ENCODE measurements at places on chromosomes 5 and 9. TPM values are rescaled to one million over a fixed set of nuclear protein-coding genes. Genes with fewer than 3 reads are reported as not detected.

- H3K36me3 ChIP-seq: no peaks in the 10 kb centered on the region
- peaks cover 100% of the 10 kb centered on the region for H3K27me3 ChIP-seq
- H3K4me3 ChIP-seq: no peak overlapping the region
- H3K4me1 ChIP-seq: peaks cover 15% of the 10 kb centered on the region
- H3K27ac ChIP-seq: no peak overlapping the region
Observed at GRCh38 chr9:122218071-122218934, 10.5 kb downstream of the LHX6 start.

GRCh38 chr5:44331471-44332050 lies 57.7 kb downstream of the FGF10 start:
- H3K27me3 ChIP-seq: no peaks in the 10 kb centered on the region
- no peak for DNase-seq
- H3K4me1 ChIP-seq: no peaks in the 10 kb centered on the region
- no peak overlapping the region for H3K27ac ChIP-seq
- H3K36me3 ChIP-seq: no peaks in the 10 kb centered on the region
- H3K4me3 ChIP-seq: no peak overlapping the region

DNA sequence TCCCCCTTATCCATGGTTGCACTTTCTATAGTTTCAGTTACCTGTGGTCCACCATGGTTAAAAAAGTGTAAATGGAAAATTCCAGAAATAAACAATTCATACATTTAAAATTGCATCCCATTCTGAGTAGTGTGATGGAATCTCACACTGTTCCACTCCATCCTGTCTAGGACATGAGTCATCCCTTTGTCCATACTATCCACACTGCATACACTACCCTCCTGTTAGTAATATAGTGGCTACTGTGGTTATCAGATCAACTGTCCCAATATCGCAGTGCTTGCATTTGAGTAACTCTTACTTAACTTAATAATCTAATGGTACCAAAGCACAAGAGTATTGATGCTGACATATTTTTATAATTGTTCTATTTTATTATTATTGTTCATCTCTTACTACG lies 100.7 kb downstream of the RAB3C start:
- H3K27me3 ChIP-seq: no peaks in the 10 kb centered on the region
- no peaks in the 10 kb centered on the region for H3K36me3 ChIP-seq
- H3K27ac ChIP-seq: no peak overlapping the region
- H3K4me3 ChIP-seq: no peak overlapping the region
- no peaks in the 10 kb centered on the region for H3K4me1 ChIP-seq

DNA sequence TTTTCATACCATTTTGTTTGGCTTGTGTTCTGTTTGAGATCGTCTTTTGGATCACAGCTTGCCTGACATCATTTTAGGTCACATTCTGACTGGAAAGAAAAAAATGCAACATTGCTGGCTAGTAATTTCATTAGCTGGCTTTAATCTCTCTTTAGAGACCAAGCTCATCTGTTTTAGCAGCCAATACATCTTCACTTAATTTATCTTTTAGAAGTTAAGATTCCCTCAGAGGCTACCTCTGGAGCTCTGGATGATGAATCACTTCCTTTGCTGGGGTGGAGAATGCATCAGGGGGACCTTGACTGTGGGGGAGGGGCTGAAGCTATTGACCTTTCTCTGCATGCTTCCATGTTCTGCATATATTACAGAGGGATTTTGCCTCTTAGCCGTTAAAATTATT lies 181.5 kb upstream of the OTULINL start:
- peaks cover 73% of the 10 kb centered on the region for H3K36me3 ChIP-seq
- peaks cover 3% of the 10 kb centered on the region for H3K4me1 ChIP-seq
- H3K27ac ChIP-seq: no peak overlapping the region
- no peak overlapping the region for H3K4me3 ChIP-seq
- DNase-seq: no peak
- no peaks in the 10 kb centered on the region for H3K27me3 ChIP-seq

- H3K4me3 ChIP-seq: peak overlapping the region; percentile 97
- peaks cover 36% of the 10 kb centered on the region for H3K36me3 ChIP-seq
- peaks cover 37% of the 10 kb centered on the region for H3K4me1 ChIP-seq
- H3K27me3 ChIP-seq: no peaks in the 10 kb centered on the region
- DNase-seq: peak; percentile 91
- H3K27ac ChIP-seq: peak overlapping the region; percentile 88
Observed at GRCh38 chr5:44809215-44809955, 638 bp downstream of the MRPS30 start.

DNA sequence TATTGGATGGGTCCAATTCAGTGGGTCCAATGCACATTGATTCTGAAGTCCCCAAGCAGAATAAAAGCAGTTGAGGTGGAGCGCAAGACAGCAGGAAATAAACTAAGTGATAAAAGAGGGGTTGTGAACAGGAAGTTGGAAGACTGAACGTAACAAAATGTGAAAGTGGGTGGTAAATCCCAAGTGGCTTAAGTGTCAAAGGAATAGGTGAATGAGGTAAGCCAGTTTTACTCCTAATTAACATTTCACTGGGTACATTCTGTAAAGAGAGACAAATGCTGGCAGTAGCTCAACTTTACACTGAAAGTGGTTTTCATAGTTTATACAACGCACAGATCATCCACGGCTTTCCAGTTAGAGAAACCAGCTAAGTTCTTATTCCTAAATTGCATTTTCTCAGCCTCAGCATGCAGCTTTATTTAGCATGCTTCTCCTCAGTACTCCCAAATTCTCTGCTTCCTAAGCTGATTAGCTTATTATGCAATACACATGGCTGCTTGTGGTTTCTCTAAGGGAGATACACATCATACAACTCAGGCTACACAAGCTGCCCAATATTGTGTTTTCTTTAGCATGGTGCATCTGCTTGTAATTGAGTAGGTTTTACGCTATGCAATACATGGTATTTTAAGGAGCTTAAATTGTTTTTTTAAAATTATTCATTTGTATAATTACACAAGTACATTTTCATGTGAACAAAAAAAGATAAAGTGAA lies 34.2 kb upstream of the HSD17B4 start:
- H3K27ac ChIP-seq: peak overlapping the region; percentile 43
- H3K4me3 ChIP-seq: no peak overlapping the region
- no peak for DNase-seq
- H3K27me3 ChIP-seq: no peaks in the 10 kb centered on the region
- H3K4me1 ChIP-seq: peaks cover 24% of the 10 kb centered on the region

DNA sequence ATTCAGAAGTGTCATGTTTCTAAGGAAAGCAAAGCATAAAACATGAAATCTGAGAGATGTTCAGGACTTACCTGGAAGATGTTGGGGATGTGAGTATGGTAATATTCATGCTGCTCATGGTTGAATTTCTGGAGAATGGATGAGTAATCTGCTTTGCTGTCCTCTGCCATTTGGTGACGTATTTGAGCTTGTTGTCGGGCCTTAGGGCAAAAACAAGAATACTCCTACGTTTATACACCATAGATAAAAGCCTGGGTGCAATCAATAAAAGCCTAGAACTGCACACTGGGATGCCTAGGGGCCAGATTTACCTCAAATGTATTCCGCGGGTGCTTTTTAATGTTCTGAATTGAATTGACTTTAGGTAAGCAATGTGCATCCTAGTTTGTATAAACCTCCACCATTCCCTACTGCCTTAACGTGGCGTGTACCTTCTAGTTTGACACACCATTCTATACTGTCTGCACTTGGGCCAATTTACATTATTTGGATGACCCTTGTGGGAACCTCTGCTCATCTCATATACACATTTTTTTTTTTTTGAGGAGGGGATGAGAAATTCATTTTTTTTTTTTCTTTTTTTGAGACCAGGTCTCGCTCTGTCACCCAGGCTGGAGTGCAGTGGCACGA lies 94.4 kb downstream of the USP20 start:
- H3K27ac ChIP-seq: peak overlapping the region; percentile 71
- DNase-seq: no peak
- no peaks in the 10 kb centered on the region for H3K27me3 ChIP-seq
- peaks cover 44% of the 10 kb centered on the region for H3K4me1 ChIP-seq

GRCh38 chr5:79259810-79260209 lies 23.9 kb downstream of the JMY start:
- peaks cover 6% of the 10 kb centered on the region for H3K4me1 ChIP-seq
- no peak overlapping the region for H3K27ac ChIP-seq
- no peaks in the 10 kb centered on the region for H3K27me3 ChIP-seq
- no peak for DNase-seq

DNA sequence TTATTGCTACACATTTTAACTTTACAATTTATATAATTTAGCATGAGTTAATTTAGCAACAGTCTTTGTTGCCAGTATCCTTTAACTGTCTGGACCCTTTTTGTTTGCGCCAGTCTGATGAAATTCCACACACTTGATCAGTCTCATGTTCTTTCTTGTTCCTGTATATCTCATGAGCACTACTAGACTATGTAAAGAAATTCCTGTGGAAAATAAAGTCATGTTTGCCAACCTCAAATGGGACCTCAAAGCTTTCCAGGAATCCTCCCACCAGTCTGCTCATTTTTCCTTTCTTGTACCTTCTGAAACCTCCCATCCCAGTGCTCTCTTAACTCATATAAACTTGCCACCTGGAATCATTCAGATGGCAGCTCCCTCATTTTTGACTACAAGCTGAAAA lies 8.0 kb downstream of the DMXL1 start:
- H3K27me3 ChIP-seq: no peaks in the 10 kb centered on the region
- no peak overlapping the region for H3K4me3 ChIP-seq
- no peak overlapping the region for H3K27ac ChIP-seq
- DNase-seq: no peak
- H3K36me3 ChIP-seq: no peaks in the 10 kb centered on the region
- H3K4me1 ChIP-seq: peaks cover 33% of the 10 kb centered on the region

- no peak overlapping the region for H3K27ac ChIP-seq
- H3K4me3 ChIP-seq: no peak overlapping the region
- DNase-seq: no peak
- H3K4me1 ChIP-seq: peaks cover 44% of the 10 kb centered on the region
- H3K36me3 ChIP-seq: no peaks in the 10 kb centered on the region
Observed at GRCh38 chr9:4935001-4935672, 49.9 kb upstream of the JAK2 start.

DNA sequence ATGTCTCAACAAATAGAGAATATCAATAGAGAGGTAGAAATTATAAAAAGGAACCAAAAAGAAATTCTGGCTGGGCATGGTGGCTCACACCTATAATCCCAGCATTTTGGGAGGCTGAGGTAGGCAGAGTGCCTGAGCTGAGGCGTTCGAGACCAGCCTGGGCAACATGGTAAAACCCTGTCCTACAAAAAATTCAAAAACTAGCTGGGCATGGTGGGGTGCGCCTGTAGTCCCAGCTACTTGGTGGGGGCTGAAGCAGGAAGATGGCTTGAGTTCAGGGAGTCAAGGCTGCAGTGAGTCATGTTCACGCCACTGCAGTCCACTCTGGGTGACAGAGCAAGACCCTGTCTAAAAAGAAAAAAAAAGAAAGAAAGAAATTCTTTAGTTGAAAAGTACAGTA lies 24.9 kb downstream of the IPPK start:
- no peak overlapping the region for H3K4me3 ChIP-seq
- peak; percentile 30 for DNase-seq
- H3K36me3 ChIP-seq: peaks cover 100% of the 10 kb centered on the region
- no peaks in the 10 kb centered on the region for H3K27me3 ChIP-seq

DNA sequence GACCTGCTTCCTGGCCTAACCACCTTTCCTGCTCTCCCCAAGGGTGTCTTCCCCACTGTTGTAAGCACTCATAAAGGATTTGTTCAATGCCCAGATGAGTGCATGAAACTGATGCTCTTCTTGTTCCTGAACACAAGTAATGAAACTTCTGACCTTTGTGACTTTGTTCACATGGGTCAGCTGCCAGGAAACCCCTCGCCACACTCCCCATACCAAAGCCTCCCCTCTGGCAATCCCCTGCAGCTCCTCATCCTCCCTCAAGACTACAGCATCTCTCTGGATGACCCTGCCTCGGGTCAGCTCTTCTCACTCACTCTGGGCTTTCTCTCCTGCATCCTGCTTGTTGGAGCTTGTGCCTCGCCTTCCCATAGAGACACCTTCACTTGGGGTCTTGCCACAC lies 72.2 kb upstream of the SPTLC1 start:
- no peaks in the 10 kb centered on the region for H3K36me3 ChIP-seq
- no peak overlapping the region for H3K27ac ChIP-seq
- no peak for DNase-seq
- no peaks in the 10 kb centered on the region for H3K27me3 ChIP-seq
- H3K4me1 ChIP-seq: no peaks in the 10 kb centered on the region
- H3K4me3 ChIP-seq: no peak overlapping the region

GRCh38 chr9:124743686-124744348 lies 27.3 kb downstream of the NR6A1 start:
- H3K27ac ChIP-seq: no peak overlapping the region
- no peaks in the 10 kb centered on the region for H3K27me3 ChIP-seq
- H3K4me1 ChIP-seq: no peaks in the 10 kb centered on the region

DNA sequence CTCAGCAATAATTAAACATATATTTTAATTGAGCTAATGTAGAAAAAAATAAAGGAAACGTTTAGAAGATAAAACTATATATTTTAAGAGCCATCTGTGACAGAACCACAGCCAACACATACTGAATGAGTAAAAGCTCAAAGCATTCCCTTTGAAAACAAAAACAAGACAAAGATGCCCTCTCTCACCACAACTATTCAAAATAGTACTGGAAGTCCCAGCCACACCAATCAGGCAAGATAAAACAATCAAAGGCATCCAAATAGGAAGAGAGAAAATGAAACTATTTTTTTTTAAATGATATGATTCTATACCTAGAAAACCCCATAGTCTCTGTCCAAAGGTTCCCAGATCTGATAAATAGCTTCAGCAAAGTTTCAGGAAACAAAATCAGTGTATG lies 262.0 kb downstream of the HTR1A start:
- H3K4me3 ChIP-seq: no peak overlapping the region
- no peaks in the 10 kb centered on the region for H3K36me3 ChIP-seq

GRCh38 chr5:80231243-80231642 lies 24.6 kb downstream of the SERINC5 start:
- H3K4me1 ChIP-seq: peaks cover 11% of the 10 kb centered on the region
- no peak overlapping the region for H3K4me3 ChIP-seq
- no peaks in the 10 kb centered on the region for H3K36me3 ChIP-seq
- no peak for DNase-seq
- H3K27me3 ChIP-seq: no peaks in the 10 kb centered on the region

GRCh38 chr5:109533751-109534272 lies 124.0 kb upstream of the PJA2 start:
- H3K27ac ChIP-seq: no peak overlapping the region
- H3K4me1 ChIP-seq: no peaks in the 10 kb centered on the region
- H3K27me3 ChIP-seq: no peaks in the 10 kb centered on the region
- H3K4me3 ChIP-seq: no peak overlapping the region
- no peaks in the 10 kb centered on the region for H3K36me3 ChIP-seq

DNA sequence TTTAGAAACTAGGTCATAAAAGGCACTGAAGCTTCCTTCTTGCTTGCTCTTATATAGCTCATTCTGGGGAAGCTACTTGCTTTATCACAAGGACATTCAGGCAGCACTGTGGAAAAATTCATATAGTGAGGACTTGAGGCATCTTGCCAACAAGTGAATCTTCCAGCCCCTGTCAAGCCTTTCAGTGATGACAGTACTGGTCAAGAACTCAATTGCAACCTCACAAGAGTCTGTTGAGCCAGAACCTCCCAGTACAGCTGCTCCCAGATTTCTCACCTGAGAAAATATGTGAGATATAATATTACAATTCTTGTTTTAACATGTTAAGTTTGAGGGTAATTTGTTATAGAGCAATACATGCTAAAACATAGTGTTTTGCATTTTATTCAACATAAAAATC lies 2011.0 kb upstream of the NUDT12 start:
- no peaks in the 10 kb centered on the region for H3K36me3 ChIP-seq
- no peaks in the 10 kb centered on the region for H3K27me3 ChIP-seq
- H3K4me3 ChIP-seq: no peak overlapping the region
- DNase-seq: no peak
- H3K4me1 ChIP-seq: no peaks in the 10 kb centered on the region

GRIA1 gene
- total RNA-seq: not detected

BHMT2 gene
- 0.35 TPM for total RNA-seq

FOXD4L5 gene
- 0.26 TPM for total RNA-seq

CATSPER3 gene
- not detected for total RNA-seq

ACOT12 gene
- total RNA-seq: not detected

INSL6 gene
- total RNA-seq: not detected

RFESD gene
- 2.2 TPM for total RNA-seq

REEP2 gene
- 0.52 TPM for total RNA-seq

FGFR4 gene
- total RNA-seq: 17.8 TPM

NUTM2F gene
- total RNA-seq: not detected

MSX2 gene
- total RNA-seq: 0.19 TPM

ANKRD18B gene
- total RNA-seq: 1.7 TPM
